ENCODE measurements at places on chromosomes 5 and 9.
A peak's percentile ranks its signal among the peaks of the same experiment; 100 is the strongest.

DNA sequence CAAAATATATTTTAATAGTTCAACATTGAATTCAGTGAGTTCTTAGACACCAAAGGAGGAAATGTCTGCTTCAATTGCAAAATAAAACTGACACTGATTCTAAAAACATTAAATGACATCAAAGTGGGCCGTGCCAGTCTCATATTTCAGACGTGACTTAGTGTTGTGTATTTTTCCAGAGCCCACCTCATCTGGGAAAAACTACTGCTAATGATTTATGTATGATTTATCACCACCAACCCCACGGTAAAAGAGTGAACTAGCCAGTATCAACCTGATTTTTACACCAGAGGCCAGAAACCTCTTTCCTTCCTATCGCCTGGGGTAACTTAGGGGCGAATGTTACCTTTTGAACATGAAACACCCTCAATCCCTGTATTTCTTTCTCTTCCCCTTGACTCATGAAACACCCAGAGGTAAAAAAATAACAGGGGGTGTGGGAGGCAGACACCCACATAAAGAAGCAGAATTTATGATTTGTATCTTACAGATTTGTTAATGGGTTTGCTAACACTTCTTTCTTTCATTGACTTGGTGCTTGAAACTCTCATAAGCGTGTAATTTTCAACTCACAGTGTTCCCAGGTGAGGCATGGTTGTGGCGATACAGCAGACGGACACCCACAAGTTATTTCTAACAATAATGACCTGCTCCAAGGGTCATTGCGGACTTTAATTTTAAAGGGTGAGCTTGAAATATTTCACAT is 56.4 kb upstream of the FANCC start:
- no peak for DNase-seq

DNA sequence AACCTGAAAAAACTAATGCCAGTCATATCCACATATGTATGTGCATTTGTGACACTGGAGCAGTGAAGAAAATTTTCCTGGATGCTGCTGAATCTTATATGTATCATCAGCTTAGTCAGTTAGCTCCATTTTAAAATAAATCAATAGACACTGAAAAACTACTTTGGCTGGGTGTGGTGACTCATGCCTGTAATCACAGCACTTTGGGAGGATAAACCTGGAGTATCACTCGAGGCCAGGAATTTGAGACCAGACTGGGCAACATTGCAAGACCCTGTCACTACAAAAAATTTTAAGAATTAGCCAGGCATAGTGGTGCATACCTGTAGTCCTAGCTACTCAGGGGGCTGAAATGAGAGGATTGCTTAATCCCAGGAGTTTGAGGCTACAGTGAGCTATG is 511.0 kb upstream of the TLE4 start:
- DNase-seq, result no peak

GRCh38 chr5:155040984-155041653 is 27.6 kb downstream of the KIF4B start:
- no peak for DNase-seq

GRCh38 chr9:12060811-12061210 is 632.4 kb upstream of the TYRP1 start:
- no peak for DNase-seq

- no peak for DNase-seq
Observed at GRCh38 chr9:15180124-15180523, 126.9 kb downstream of the TTC39B start.

DNA sequence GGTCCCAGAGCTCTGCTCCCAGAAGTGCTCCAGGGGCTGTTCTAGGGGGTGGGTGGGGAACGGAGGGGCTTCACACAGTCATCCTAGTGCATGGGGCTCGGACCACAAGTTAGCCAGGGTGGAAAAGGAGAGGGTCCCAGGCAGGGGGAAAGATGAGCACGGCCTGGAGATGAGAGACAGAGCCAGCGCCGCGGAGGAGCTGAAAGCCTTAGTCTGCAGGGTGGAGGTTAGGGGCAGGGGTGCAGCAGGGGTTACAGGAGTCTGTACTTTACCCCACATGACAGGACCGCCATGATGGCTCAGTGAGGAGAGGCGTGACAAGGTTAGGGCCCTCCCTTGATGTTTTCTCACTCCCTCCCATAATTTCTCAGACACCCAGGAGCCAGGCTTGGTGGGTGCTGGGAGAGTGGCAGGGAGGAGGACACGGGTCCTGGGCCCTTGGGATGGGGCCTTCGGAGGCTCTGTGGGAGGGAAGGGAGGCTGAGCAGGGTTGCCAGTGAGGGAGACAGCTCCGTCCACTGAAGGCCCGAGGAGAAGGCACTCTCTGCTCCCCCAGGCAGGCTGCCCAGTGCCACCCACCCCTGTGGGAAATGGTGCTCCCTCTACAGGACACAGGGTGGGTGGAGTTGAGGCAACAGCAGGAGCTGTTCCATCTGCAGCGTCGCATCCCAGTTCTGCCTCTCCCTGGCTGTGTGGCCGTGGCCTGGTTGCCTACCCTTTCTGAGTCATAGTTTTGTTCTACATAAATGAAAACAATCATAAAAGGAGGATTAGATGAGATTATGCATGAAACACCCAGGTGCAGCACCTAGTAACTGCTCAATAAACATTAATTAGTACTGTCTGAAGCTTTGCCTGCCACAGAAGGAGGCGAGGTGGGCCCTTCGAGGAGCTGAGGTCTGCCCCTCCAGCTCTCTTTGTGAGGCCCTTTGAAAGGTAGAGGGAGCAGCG is 66.2 kb downstream of the NDST1 start:
- DNase-seq, result no peak

GRCh38 chr5:170053896-170054295 is 51.8 kb upstream of the FOXI1 start:
- DNase-seq, result no peak

GRCh38 chr9:16505199-16505598 is 365.3 kb downstream of the BNC2 start:
- no peak for DNase-seq

DNA sequence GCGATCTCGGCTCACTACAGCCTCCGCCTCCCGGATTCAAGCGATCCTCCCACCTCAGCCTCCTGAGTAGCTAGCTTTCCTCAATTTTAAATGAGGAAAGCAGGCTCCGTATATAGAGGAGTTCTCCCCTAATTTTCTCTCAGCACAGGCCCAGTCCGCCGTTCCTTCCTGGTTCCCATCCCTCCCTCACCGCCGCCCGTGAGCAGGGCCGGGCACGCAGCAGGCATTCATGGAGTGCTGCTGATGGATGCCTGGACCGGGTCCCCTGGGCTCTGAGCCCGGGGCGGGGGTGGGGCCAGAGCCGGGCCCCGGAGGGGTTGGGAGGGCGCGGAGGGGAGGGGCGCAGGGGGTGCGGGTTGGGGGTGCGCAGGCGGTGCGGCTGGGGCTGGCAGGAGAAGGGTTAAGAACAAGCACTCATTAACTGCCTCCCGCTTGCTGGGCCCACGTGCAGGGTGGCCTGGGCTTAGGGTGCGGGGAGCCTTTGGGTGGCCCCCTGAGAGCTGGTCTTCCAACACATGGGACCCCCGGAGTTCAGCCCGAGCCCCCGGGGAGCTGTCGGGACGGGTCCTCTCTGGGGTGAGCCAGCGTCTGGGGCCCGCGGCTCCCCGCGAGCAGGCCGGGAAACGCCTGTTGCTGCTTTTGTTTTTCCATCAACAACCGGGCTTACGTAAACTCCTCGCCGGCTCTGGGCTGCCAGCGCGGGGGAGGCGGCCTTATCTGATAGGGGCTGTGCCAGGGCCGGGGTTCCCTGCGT is 33.7 kb downstream of the LHX2 start:
- DNase-seq, result no peak

GRCh38 chr5:158640593-158640980 is 459.1 kb downstream of the EBF1 start:
- no peak for DNase-seq

DNA sequence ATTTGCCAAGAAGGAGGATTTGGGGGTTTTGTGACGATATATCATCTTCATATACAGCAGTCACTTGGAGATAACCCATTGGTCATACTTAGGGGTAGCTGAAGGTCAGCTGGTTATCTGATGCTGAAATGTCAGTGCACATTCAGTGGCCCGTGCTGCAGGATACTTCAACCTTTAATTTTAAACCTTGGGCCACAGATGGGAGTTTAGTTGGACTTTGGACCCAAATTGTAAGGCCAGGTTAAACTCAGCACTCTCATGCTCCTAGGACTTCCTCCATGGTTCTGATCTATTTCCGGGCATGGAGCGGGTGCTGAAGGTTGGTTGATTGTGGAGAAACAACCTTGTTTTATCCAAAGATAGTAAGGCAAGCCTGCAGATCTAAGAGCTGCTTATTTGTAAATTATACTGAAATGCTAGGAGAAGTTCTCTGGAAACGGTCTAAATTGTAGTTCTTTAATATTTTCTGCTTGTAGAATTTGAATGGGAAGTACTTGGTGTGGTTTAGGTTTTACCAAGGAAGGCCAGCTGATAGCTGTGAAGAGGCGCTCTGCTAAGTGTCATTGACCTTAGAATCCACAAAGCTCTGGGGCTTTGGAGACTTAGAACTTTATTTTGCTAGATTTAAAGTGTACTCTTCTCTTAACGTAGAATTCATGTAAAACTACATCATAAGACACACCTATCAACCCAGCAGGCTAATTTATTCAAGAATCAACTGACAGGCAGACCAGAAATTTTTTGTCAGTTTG is 38.6 kb downstream of the SLC44A1 start:
- DNase-seq, result no peak

DNA sequence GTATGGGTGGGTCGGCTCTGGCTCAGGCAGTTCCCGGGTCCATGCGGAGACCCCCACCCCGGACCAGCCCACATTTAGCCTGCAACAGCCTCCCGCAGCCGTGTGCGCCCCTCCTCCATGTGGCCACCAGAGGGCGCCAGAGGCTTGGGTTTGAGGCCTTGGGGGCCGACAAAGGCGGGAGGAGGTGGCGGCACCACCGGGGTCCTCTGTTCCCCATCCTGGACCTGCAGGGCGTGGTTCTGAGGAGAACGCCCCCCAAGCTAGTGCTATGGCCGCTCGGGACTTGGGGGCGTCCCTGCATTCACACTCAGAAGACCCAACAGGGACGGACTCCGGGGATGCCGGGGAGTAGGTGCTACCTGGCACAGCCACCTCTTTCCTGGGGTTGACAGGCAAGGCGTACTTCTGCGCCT is 16.5 kb downstream of the ASS1 start:
- DNase-seq, result peak; percentile 67

DNA sequence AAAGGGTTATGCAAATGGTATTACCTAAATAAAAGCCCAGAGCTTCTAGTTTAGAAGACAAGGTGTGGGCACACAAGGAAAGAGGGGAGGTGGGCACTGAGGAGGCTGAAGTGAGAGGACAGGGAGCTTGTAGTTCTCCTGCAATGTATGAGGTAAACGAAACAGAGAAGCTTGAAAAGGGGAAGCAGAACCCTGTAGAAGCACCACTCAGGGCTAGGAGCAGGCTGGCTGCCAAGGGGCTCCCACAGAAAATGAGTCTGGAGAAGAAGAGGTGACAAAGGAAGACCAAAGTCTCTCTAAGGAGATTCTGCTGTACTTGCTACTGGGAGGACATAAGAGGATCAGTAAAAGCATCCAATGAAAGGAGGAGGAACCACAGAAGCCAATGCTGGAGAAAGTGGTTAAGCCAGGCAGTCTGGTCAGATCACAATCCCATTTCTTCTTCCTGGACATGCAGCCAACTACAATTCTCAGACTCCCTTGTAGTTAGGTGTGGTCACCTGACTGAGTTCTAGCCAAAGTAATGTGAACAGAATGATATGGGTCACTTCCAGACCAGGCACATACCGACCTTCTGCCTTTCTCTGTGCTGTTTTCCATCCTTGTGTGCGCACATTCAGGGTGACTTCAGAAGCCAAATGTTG is 174.5 kb upstream of the MAP3K1 start:
- DNase-seq, result peak; percentile 9

DNA sequence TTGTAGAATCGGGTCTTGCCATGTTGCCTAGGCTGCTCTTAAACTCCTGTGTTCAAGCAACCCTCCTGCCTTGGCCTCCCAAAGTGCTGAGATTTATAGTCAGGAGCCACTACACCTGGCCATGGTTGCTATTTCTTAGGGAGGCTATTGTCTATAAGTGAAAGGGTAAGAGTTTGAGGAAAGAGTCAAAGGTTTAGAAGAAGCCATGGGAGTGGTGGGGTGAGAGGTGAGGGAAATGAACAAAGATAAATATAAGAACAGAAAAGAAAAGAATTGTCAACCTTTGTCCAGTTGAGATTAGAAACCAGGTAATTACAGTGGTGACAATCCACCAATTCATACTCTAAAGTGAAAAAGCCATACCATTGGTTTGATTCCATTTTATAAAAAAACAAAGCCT is 32.6 kb upstream of the RANBP6 start:
- DNase-seq, result no peak

DNA sequence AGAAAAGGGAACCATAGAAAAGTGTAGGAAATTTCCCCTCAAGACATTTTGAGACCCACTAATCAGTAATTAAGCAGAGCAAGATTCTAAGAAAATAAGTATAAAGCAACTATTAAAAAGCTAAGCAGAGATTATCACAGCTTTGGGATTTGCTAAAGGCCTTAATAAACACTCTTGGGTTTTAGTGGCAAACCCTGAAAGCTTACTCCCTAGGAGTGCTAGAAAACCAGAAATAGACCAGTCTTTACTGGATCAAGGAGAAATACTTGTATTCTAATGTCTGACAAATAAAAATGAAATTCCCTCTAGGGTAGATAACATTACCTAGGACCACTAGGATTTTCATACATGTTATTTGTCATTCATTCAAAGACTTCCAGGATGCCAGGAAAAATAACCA is 510.8 kb downstream of the SPATA31D1 start:
- DNase-seq, result no peak

- DNase-seq, result peak; percentile 64
Observed at GRCh38 chr5:134874831-134875655, 872 bp downstream of the TXNDC15 start.

- DNase-seq, result no peak
Observed at GRCh38 chr5:16471387-16471786, 5.8 kb upstream of the ZNF622 start.

DNA sequence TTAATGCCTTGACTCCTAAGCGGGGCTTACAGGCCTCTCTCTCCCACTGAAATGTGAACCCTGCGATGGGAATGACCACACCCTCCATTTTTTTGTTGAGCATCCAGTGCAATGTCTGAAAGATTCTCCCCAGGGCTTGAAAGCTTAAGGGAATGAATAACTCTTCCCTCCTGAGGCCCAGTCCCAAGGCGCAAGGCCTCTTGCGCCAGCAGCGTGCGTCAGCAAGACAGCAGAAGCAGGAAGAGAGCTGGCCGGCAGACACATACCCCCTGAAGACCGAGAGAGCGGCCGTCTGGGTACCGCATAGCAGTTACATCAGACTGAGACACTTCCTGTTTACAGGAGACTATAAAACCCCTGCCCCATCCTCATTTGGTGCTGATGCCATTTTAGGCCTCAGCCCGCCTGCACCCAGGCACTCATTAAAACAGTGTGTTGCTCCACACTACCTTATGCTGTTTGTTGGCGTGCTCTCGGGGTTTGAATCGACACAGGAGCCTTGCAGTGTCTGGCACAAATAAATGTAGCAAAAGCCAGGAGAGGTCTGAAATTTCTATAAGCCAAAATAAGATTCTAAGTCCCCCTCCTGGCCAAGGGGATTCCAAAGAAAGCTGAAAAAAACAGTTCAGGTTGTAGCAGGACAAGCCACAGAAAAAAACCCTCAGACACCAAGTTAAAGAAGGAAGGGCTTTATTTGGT is 62.3 kb downstream of the GDNF start:
- no peak for DNase-seq
